Type B pancreatic cell (in vitro differentiated cells): ENCODE measurements at places on chromosomes 12 and 14.

DNA sequence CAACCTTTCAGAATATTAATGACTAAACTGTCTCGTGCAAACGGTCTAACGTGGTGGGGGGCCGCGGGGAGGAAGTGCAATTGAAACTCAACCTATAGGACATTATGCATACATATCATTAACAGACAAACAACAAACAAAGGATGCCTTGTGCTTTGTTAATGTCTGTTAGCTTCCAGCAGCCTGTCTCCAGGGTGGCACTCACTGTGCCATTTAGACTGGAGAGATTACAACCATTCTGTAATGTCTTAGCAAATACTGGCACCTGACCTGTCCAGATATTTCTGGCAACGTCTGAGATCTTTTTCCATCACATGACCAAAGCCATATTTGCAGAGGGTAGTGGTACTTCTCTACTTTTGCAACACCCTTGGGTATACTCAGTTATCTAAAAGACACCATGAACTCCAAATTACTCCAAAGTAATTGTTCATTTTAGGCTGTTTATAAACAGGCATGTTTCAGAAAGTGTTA, 11.6 kb downstream of the BHLHE41 start:
- peaks cover 46% of the 10 kb centered on the region for H3K27me3 ChIP-seq
- H3K4me1 ChIP-seq: peaks cover 24% of the 10 kb centered on the region
- H3K36me3 ChIP-seq: no peaks in the 10 kb centered on the region
- peak overlapping the region; percentile 94 for H3K27ac ChIP-seq

- peak overlapping the region; percentile 41 for H3K27ac ChIP-seq
- no peak for DNase-seq
- peaks cover 55% of the 10 kb centered on the region for H3K4me1 ChIP-seq
- H3K36me3 ChIP-seq: no peaks in the 10 kb centered on the region
- H3K4me3 ChIP-seq: no peak overlapping the region
These were observed 75.3 kb downstream of the ITPK1 start for GRCh38 chr14:93040443-93040842.

- peaks cover 49% of the 10 kb centered on the region for H3K27me3 ChIP-seq
- no peaks in the 10 kb centered on the region for H3K36me3 ChIP-seq
- H3K27ac ChIP-seq: no peak overlapping the region
- H3K4me1 ChIP-seq: peaks cover 5% of the 10 kb centered on the region
- peak; percentile 72 for DNase-seq
These were observed 174.1 kb upstream of the RTL1 start for GRCh38 chr14:101077481-101078074.

DNA sequence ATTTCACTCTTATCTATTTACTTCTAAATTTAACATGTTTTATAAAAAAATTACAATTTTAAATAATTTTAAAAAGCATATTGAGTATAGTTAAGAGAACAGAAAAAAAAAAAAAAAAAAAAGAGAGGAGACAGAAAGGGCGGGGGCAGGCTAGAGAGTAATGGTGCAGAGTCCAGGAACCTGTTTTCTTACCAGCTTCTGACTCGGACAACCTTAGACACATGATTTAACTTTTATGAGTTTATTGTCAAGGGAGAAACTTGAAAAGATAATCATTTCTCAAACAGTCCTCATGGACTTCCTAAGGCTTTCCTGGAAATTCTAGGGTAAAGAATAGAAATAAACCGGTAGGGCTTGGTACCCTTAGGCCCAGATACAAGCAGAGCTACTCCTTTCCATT, 84.3 kb downstream of the RPS6KA5 start:
- H3K27ac ChIP-seq: no peak overlapping the region
- no peak overlapping the region for H3K4me3 ChIP-seq
- no peak for DNase-seq
- H3K4me1 ChIP-seq: peaks cover 3% of the 10 kb centered on the region
- peaks cover 9% of the 10 kb centered on the region for H3K36me3 ChIP-seq

GRCh38 chr12:102592134-102592533, 111.8 kb upstream of the IGF1 start:
- peaks cover 15% of the 10 kb centered on the region for H3K4me1 ChIP-seq
- no peaks in the 10 kb centered on the region for H3K36me3 ChIP-seq
- no peaks in the 10 kb centered on the region for H3K27me3 ChIP-seq
- no peak for DNase-seq
- H3K27ac ChIP-seq: no peak overlapping the region

GRCh38 chr12:94372461-94372860, 87.2 kb downstream of the CEP83 start:
- H3K27ac ChIP-seq: no peak overlapping the region
- H3K36me3 ChIP-seq: peaks cover 9% of the 10 kb centered on the region
- no peak overlapping the region for H3K4me3 ChIP-seq
- no peaks in the 10 kb centered on the region for H3K27me3 ChIP-seq
- H3K4me1 ChIP-seq: no peaks in the 10 kb centered on the region

- H3K4me3 ChIP-seq: no peak overlapping the region
- no peaks in the 10 kb centered on the region for H3K36me3 ChIP-seq
- H3K27me3 ChIP-seq: no peaks in the 10 kb centered on the region
- H3K4me1 ChIP-seq: peaks cover 4% of the 10 kb centered on the region
These were observed 340.5 kb downstream of the FUT8 start for GRCh38 chr14:65753061-65753460.

GRCh38 chr14:99800781-99801180, 7.6 kb downstream of the EML1 start:
- H3K27me3 ChIP-seq: no peaks in the 10 kb centered on the region
- H3K36me3 ChIP-seq: peaks cover 7% of the 10 kb centered on the region
- no peak overlapping the region for H3K27ac ChIP-seq

GRCh38 chr12:124453419-124454351, 113.7 kb downstream of the NCOR2 start:
- peaks cover 9% of the 10 kb centered on the region for H3K36me3 ChIP-seq
- no peak for DNase-seq
- H3K4me1 ChIP-seq: peaks cover 15% of the 10 kb centered on the region
- no peaks in the 10 kb centered on the region for H3K27me3 ChIP-seq

GRCh38 chr12:1890810-1891209, 27.6 kb downstream of the CACNA2D4 start:
- H3K4me1 ChIP-seq: no peaks in the 10 kb centered on the region
- peaks cover 50% of the 10 kb centered on the region for H3K27me3 ChIP-seq
- H3K36me3 ChIP-seq: peaks cover 3% of the 10 kb centered on the region
- H3K27ac ChIP-seq: no peak overlapping the region

DNA sequence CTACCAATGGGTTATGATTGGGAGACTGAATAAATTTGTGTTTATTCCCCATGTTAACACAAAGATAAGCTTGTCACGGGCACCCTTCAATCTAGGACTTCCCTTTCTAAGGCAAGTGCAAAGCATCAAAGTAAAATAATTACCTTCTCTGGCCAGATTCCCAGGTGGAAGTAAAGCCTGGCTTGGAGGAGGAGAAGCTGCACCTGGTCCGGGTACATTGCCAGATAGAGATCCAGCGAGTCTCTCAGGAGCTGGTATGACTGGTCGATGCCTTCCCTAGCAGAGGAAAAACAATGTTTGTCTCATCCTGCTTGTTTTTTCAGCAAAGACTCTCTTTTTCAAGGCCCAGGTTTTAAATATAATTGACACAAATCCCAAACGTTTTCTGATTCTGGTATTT, 24.9 kb downstream of the FBXO21 start:
- H3K36me3 ChIP-seq: peaks cover 27% of the 10 kb centered on the region
- H3K27me3 ChIP-seq: no peaks in the 10 kb centered on the region
- no peak for DNase-seq
- no peak overlapping the region for H3K4me3 ChIP-seq
- H3K27ac ChIP-seq: no peak overlapping the region

- no peaks in the 10 kb centered on the region for H3K36me3 ChIP-seq
- H3K27ac ChIP-seq: no peak overlapping the region
These were observed 151.8 kb upstream of the NTF3 start for GRCh38 chr12:5280086-5280485.

- H3K27ac ChIP-seq: no peak overlapping the region
- H3K4me3 ChIP-seq: no peak overlapping the region
- H3K4me1 ChIP-seq: no peaks in the 10 kb centered on the region
- H3K36me3 ChIP-seq: no peaks in the 10 kb centered on the region
- no peaks in the 10 kb centered on the region for H3K27me3 ChIP-seq
- DNase-seq: no peak
These were observed 151.6 kb downstream of the HELB start for GRCh38 chr12:66453844-66454243.

GRCh38 chr12:56074396-56074795, 5.6 kb upstream of the ERBB3 start:
- peaks cover 5% of the 10 kb centered on the region for H3K27me3 ChIP-seq
- H3K27ac ChIP-seq: no peak overlapping the region
- H3K4me1 ChIP-seq: peaks cover 4% of the 10 kb centered on the region

GRCh38 chr14:89992273-89992672, 36.5 kb downstream of the TDP1 start:
- no peaks in the 10 kb centered on the region for H3K4me1 ChIP-seq
- no peak overlapping the region for H3K27ac ChIP-seq
- no peaks in the 10 kb centered on the region for H3K27me3 ChIP-seq
- no peak overlapping the region for H3K4me3 ChIP-seq
- no peak for DNase-seq

DNA sequence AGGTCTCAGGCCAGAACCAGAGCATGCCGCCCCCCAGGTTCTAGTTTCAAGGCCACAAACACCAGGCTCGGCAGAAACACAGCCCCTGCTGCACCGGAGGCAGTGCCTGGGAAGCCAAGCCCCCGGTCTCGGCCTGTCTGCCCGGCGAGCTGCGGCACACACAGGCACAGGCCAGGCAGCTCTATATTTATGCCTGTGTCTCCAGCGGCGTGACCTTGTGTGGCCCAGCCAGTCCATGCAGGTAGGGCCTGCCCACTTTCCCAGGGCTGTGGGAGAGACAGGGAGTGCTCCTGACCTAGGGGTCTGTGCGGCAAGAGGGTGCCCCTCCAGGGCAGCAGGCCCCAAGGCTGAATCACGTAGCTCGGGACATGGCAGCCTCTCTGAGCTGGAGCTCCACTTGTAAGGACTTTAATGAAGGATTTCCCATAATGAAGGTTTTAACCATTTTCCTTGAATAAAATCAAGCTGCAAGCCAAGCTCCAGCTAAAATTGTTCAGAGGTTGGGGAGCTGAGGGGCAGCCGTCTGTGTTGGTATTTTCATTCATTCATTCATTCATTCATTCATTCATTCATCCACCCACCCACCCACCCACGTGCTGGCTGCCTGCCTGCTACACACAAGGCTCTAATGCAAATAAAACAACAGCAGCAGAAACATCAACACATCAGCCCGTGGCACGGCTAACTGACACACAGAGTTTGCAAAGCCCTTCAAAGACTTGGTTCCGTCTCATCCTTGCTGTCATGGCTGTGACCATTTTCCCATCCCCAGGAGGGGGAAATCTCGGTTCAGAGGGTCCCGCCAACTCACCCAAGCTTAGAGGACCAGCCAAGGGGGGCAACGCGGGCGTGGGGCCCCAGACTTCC, 92.0 kb downstream of the RFLNA start:
- H3K4me1 ChIP-seq: peaks cover 8% of the 10 kb centered on the region
- no peak overlapping the region for H3K4me3 ChIP-seq
- H3K27me3 ChIP-seq: no peaks in the 10 kb centered on the region
- peaks cover 4% of the 10 kb centered on the region for H3K36me3 ChIP-seq

- peak overlapping the region; percentile 93 for H3K4me3 ChIP-seq
- H3K27ac ChIP-seq: peak overlapping the region; percentile 85
- no peak for DNase-seq
- no peaks in the 10 kb centered on the region for H3K27me3 ChIP-seq
These were observed 484 bp downstream of the ALKBH1 start for GRCh38 chr14:77707355-77707723.

- DNase-seq: no peak
- no peaks in the 10 kb centered on the region for H3K4me1 ChIP-seq
- no peaks in the 10 kb centered on the region for H3K27me3 ChIP-seq
- no peaks in the 10 kb centered on the region for H3K36me3 ChIP-seq
These were observed 245.1 kb upstream of the ATXN7L3B start for GRCh38 chr12:74292351-74293194.
